ENCODE measurements at places on chromosomes 12 and 14.
A peak's percentile ranks its signal among the peaks of the same experiment; 100 is the strongest.

DNA sequence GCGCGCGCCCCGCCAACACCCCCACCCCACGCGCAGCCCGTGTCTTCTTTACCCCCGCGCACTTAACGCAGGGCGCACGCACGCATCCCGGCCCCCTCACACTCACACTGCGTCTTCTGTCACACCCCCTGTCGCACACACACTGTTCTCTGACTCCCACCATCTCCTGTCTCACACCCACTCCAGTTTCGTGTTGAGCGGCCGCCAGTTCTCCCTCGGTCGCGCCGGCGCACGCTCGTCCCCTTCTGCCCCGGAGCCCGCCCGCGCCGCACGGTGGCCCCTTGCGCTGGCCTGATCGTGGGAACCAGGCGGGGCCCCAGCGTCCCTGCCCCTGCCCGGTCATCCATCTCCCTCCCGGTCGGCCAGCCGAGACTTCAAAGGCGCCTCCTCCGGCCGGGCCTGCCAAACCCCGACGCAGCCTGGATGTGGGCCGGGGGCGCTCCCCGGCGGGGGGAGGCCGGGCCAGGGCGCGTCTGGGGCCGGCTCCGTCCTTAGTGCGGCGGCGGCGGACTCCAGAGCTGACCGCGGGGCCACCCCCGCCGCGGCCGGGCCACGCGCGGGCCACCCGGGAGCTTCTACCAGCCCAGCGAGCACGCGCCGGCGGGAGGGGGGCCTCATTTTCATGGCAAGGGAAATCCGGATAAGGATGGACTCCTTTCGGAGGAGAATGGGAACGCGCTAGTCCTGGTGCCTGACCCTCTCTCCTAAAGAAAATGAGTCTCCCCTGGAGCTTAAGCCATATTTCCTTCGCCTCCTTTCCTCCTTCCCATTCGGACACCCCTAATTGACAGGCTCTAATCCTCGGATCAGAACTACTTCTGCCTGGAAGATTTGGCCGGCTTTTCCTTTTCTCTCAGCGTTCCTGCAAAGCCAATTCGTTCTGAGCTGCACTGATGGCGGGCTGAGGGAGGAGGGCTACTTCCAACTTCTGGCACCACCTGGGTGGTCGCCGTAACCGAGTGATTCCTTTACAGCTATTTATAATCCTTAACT is 82.0 kb upstream of the HMGA2 start:
- DNase-seq, result peak; percentile 42

GRCh38 chr14:93033983-93034670 is 81.6 kb downstream of the ITPK1 start:
- no peak for DNase-seq

DNA sequence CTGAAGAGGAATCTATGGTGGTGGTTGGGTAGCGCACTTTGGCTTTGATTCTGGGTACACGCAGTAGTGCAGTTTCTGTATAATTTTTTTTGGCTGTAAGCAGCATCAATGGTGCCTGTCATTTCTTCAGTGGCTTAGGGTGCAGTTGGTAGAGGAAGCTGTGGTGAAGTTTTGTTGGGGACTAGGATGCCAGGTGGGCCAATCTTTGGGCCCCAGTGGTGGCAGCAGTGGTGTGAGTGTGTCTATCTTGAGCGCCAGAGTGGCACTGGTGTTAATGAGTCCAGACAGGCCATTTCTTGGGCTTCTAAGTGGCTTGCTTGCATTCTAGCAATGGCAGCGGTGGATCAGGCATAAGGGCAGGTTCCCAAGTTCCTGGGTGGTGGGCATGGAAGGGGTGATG is 33.8 kb upstream of the CCND2 start:
- no peak for DNase-seq

GRCh38 chr12:62351326-62351725 is 91.1 kb downstream of the USP15 start:
- DNase-seq, result no peak

GRCh38 chr14:61254808-61255526 is 26.2 kb downstream of the TMEM30B start:
- DNase-seq, result no peak

- DNase-seq, result peak; percentile 23
Measured at GRCh38 chr12:47303207-47303606, 223.4 kb upstream of the AMIGO2 start.

- no peak for DNase-seq
Measured at GRCh38 chr14:42535397-42535796, 928.7 kb downstream of the LRFN5 start.

- DNase-seq, result no peak
Measured at GRCh38 chr14:23080474-23080873, 14.5 kb downstream of the ACIN1 start.

DNA sequence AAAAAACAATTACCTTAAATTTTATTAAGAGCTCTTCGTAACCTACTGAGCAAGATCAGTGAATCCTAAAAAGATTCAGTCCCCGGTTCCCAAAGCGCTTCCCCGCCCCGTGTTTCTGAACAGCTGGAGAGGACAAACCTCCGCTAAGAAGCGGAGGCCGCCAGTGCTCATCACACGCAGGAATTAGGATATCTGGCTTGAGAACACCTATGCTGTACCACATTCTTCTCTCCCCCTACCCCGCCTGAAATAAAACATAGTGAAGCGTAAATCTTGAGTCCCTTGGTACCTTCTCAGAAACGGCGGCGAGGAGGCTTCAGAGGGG is 774 bp upstream of the WDR20 start:
- DNase-seq, result no peak

DNA sequence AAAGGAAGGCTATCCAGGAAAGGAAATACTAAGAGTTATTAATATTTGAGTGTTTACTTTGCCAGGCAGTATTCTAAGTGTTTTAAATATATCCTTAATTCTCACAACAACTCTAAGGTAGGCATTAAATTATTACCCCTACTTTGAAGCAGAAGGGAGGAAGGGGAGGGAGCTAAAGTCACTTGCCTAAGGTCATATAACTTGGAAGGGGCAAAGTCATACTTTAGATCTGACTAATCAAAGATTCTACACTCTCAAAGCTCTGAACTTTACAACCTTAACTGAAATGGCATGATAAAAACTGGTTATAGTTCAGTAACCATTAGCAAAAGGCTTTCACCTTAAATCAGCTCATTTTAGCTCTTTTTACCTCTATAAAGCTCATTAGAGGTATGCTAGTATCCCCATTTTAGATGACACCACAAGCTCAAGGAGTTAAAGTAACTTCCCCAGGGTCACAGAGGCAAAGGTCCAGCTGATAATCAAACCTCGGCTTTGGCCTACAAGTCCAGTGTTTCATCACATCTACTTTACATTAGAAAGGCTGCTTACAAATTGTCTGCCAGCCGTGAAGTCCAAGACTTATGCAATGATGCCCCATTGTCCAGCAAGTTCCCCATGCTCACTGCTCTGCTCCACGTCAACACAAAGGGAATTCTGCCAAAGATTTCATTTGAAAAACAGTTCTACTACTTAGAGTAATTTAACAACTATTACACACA is 223.9 kb downstream of the MED13L start:
- DNase-seq, result peak; percentile 93

GRCh38 chr12:28776913-28777422 is 372.1 kb upstream of the FAR2 start:
- no peak for DNase-seq

DNA sequence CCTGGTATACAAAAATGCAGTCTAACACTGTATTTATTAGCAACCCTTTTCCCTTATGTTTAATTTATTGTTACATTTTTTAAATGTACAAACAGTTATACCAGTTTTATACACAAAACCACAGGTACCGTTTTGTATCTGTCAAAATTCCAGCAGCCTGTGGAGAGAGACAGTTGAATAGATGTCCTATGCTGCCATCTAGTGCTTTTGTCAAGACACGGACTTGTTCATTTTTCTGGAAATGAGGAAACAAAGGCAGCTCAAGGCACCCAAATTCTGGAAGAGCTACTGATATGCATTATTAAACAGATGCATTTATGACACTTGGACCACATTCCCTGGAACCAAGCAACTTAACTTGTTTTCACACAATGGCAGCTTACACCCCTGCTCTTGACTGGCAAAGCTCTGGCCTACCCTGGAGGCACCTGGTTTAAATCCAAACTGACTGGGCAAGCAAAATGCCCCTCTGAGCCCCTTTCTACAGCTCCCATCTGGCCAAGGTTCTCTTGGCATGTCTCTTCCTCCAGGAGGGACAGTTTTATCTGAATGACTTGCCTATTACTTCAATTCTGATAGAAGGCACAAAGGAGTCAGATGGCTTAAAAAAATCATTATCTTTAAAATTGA is 286.9 kb upstream of the PRKD1 start:
- DNase-seq, result peak; percentile 90

GRCh38 chr12:15118955-15119354 is 102.3 kb downstream of the RERG start:
- DNase-seq, result no peak

- no peak for DNase-seq
Measured at GRCh38 chr14:103528146-103528586, 830 bp upstream of the TRMT61A start.

- no peak for DNase-seq
Measured at GRCh38 chr12:105330931-105331804, 677 bp downstream of the C12orf75 start.

Data from choroid plexus epithelial cell (primary cell).